ENCODE measurements at places on chromosomes 3 and 15.

DNA sequence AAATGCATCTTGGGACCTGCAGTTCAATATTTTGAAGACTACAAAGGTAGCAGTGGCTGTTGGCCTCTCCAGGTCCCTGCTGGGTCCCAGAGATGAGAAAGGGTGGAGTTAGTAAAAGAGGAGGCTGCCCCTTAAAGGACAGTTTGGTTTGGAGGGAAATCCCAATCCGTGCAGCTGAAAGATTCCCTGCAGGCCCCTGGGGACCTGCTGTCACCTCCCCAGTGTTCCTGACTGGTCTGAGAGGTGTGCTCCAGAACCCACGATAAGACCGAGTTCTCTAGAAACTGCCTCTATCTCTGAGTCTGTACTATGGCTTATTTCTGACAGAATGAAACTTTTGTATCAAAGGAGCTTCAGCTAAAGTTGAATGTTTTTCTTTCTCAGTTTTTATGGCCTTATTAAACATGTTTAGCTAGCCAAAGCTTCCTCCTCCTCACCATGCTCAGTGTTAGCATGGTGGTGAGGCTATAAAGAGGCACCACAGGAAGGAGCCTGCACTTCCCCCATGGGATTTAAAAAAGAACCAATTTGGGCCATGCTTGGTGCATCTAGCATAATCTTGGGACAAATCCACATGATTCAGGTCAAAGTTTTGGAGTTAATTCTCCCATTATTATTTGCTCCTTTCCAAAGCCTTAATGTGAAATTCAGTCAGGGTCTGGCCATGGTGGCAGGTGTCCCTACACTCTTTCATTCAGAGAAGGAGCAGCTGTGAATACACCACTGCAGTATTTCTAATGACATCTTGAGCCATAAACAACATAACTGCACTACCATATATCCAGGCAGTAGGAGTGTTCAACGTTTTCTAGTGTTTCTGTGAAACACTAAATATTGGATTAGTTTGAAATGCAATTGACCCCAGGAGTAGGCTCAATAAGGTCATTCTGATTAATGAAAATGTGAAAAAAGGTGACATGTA, 74.4 kb downstream of the ATP1B3 start:
- no peak for DNase-seq

GRCh38 chr3:55405436-55405835, 81.7 kb downstream of the WNT5A start:
- no peak for DNase-seq

DNA sequence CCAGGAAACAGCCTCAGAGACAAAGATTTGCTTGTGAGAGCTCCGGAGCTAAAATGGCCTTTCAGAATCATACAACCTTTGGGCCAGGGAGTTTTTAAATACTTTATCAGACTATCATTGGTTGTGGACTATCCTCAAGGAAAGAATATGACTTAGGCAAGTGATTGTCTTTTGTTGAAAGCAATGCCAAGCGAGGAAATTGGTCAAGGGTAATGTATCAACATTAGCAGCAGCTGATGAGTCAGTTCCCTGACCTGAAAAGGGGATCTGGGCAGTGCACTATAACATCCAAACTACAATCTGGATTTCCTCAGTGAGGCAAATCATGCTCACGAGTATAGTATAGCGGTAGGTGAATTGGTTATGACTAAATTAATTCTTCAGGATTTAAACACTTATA, 303.6 kb downstream of the LSAMP start:
- DNase-seq = no peak

DNA sequence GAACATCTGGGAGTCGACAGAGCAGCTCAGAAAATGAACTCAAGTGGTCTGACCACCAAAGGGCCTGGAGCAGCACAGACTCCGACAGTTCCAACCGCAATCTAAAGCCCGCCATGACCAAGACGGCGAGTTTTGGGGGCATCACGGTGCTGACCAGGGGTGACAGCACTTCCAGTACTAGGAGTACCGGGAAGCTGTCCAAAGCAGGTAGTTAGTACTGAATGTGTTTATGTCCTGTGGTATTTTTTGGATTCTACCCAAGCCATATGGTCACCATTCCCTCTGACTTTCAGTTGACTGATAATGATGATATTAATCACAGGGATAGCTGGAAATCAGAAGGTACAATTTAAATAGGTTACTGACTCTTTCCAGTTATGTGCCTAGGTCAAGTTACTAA, 82.3 kb downstream of the ARPP21 start:
- no peak for DNase-seq

DNA sequence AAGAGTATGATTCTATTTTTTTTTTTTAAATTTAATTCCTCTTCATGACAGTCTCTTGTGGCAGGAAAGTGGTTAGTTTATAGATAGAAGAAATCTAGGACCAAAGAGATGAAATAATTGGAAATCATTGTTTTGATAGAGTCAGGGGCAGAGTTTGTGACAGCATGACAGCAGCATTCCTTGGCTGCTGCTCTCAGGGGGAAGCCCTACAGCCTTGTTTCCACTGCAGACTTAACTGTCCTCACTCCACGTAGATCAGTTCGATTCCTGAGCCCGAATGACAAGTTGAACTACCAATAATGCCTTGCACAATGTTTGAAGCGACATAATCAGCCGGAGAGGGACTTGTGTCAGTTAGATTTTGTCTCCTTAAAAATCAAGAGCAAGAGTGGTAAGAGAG, 189.0 kb upstream of the ICE2 start:
- no peak for DNase-seq

DNA sequence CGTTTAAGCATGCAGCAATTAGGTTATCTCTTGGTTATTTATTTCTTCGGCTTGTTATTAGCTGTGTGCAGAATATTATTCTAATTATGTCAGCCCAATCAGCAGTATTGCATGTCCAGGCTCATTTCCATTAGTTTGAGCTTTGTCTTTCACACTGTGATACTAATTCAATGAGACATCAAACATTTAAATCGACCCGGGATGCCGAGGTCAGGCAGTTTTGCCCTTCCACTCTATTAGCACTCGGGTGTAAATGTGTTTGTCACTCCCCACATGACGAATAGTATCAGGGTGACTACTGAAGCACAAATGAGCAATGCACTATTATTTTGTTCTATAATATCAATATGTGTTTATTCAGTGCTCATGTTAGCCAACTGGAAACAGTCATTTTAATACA, 170.9 kb downstream of the ANXA2 start:
- DNase-seq = no peak

GRCh38 chr3:172176061-172176770, 136.8 kb downstream of the FNDC3B start:
- no peak for DNase-seq

GRCh38 chr3:177615015-177615414, 417.7 kb upstream of the TBL1XR1 start:
- no peak for DNase-seq

DNA sequence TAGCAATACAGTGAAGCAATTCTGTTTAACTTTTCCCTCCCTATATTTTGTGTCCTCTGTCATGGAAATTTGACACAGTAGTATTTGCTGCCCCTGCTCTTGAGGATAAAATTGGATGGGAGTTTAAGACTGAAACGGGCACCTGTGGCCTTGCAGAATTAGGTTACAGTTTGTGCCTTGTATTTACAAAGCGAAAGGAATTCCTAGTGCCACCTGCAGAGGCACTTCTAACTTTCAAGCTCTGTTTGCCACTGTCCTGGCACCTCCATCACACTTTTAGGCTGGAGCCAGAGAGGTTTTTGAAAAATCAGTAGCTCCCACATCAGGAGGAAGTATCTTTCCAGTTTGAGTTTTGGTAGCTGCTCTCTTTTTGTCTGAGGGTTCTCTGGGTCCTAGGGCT, 39.5 kb downstream of the CD86 start:
- no peak for DNase-seq

GRCh38 chr3:47228088-47228487, 54.5 kb downstream of the KIF9 start:
- no peak for DNase-seq

- DNase-seq = no peak
Measured at GRCh38 chr15:42315521-42315920, 42.3 kb upstream of the TMEM87A start.

DNA sequence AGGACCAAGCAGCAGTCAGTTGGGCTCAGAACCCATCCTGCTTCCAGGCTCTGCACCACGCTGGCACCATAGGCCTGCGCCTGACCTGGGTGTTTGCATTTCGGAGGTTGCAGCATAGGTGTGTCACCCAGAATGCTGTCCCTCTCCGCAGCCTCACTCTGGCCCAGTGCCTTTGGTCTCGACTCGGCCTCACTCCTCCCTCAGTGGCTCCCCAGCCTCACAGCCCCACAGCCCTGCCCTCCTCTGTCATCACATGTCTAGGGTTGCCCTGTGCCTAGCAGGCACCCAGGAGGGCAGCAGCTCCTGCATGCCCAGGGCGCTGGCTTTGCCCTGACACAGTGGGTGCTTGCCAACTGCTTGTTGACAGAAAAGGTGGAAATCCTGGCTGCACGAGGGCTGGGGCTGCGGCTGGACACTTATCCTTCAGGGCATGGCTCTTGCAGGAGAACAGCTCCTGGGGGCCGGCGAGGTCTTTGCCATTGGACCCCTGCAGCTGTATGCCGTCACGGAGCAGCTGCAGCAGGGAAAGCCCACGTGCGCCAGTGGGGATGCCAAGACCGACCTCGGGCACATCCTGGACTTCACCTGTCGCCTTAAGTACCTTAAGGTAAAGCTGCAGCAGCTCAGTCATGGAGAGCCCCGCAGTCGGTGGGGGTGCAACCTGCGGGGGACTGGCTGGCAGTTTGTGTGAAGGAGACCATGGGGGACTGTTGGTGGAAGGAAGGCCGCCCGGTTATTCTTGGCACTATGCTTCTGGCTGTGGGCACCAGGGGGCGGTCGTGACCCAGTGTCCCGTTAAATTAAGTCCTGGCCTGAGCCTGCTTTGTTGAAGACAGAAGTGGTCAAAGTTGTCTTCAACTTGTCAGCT, 16.2 kb downstream of the NISCH start:
- no peak for DNase-seq

- DNase-seq = no peak
Measured at GRCh38 chr3:49674497-49674983, 389 bp downstream of the APEH start.

DNA sequence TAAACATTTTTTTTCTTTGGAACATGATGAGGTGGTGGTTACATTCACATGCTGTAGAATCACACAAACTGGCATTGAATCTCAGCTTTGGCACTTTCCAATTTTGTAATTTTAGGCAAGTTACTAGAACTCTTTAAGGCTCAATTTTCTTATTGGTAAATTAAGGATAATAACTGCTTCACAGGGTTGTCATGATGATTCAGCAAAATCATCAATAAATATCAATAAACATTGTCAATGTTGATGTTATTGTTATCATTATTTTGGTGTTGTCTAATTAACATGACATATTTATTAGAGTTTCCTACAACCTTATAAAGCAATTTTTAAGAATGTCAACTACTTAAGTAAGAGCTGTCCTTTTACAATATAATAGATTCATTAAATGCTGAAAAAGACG, 1.6 kb downstream of the MDFIC2 start:
- no peak for DNase-seq

GRCh38 chr15:77596821-77597803, 35.6 kb downstream of the LINGO1 start:
- no peak for DNase-seq

DNA sequence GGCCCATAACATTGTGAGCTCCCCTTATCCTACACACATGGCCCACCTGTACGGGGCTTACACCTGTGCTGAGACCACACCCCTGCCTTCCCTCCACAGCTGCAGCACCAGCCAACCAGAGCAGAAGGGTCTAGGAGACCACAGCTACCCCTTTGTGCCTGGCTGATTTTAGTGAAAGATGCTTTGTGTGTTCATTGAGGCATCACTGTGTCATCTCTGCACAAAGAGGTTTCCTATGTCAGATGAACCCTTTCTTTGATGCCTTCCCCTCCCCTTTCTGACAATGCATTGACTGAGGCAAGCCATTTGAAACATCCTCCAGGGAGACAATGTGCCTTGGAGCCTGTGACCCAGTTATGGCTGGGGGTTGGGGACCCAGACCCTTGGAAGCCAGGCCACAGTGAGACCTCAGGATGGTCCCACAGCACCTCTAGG, 54.9 kb upstream of the SLC7A14 start:
- DNase-seq = no peak

DNA sequence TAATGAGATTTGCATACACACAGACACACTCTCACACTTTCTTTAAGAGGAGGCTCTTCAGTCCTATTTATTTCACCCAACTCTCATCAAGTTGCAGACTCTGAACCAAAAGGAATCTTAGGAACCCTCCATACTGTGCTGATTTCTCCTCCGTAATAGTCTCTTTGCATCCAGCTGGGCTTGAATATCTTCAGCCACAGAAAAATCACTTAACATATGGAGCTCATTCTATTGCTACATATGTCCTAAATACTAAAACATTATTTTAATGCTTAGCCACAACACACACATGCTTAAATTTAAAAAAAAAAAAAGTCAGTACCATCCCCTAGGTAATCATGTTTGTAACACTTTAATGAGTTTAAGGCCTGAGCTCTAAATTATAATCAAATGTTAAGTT, 287.5 kb upstream of the CNTN6 start:
- DNase-seq = no peak

DNA sequence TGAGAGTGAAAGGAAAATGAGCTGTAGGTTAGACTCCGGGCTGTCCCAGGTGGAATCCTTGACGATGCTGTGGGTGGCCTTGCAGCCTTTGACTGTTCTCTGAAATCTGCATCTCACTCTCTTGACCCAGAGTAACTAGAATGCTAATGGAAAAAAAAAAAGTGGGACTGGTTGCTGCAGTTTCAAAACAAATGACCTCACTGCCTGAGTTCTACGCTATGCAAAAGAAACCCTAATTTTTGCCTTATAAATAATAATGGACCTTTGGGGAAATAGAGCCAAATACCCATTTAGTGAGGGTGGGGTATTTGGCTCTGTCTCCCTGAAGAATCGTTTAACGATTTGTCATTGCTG, 309.7 kb upstream of the C2CD4B start:
- DNase-seq = no peak

- no peak for DNase-seq
Measured at GRCh38 chr3:116337229-116337628, 108.1 kb downstream of the LSAMP start.

- DNase-seq = peak; percentile 62
Measured at GRCh38 chr3:50587806-50588758, 18.8 kb downstream of the HEMK1 start.

DNA sequence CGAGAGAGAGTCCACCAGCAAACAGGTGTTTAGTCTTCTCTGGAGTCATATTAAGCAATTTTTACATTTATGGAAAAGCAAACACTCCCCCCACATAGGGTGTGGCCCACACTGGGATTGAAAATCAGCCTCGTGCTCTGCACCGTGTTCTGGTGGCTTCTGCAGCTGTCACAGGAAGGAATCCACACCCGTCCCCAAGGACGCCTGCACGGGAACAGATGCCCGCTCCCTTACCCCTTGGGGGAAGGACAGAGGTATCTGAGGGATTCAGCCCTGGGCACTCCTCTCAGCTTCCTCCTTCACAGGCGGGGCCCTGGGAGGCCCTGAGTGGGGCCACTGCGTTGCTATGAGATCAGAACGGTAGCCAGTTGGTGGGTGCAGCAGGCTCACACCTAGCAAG, 27.8 kb downstream of the LIPC start:
- DNase-seq = no peak

GRCh38 chr3:61777483-61777882, 216.1 kb downstream of the PTPRG start:
- no peak for DNase-seq

All from activated CD4-positive, alpha-beta T cell treated with anti-CD3 and anti-CD28 coated beads, Interleukin-2, amount 50 U/mL, for 24 hours (primary cell).